Calu3 (cell line): ENCODE measurements at places on chromosomes 12 and 14.

GRCh38 chr12:47509398-47509851 lies 196.4 kb downstream of the RPAP3 start:
- DNase-seq = no peak

- peak; percentile 50 for DNase-seq
These were observed 21.9 kb upstream of the PTGR2 start for GRCh38 chr14:73829526-73830431.

DNA sequence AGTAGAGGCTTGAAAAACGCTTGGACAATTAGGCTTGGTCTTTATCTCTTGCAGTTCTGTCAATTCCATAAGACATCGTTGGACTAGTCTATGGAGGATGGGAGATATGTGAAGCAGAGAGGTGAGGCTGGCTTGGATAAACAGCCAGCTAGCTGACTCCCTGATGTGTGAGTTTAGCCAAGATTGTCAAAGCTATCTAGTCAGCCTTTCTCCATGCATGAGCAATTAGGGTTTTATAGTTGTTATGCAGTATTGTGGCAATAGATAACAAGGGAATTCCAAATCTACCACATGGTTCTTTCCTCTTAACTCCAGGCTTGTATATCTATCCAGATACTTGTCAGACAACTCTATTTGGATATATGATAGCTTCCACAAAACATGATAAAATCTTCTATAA lies 153.6 kb upstream of the NRXN3 start:
- DNase-seq = no peak

GRCh38 chr12:44296624-44297197 lies 460.8 kb downstream of the TMEM117 start:
- no peak for DNase-seq

GRCh38 chr12:68785358-68785757 lies 22.6 kb upstream of the MDM2 start:
- no peak for DNase-seq

DNA sequence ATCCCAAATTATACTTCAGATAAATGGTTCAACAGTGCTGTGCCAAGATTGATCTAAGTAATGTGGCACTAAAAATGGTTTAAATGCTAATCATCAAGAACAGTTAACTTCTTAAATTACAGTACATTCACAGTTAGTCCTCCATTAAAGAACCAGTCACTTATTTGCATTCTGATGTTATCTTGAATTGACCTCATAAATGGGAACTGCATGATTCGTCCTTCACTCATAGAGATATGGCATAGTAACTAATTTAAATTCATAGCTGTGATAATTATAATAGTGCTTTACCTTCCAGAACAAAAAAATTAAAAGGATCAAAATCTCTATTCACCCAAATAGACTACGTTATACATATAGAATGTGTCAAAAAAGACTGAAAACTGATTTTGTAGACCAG lies 61.1 kb downstream of the COCH start:
- DNase-seq = no peak

- DNase-seq = peak; percentile 48
These were observed 1.5 kb downstream of the CALM1 start for GRCh38 chr14:90398315-90398839.

GRCh38 chr14:77707355-77707723 lies 484 bp downstream of the ALKBH1 start:
- peak; percentile 16 for DNase-seq

DNA sequence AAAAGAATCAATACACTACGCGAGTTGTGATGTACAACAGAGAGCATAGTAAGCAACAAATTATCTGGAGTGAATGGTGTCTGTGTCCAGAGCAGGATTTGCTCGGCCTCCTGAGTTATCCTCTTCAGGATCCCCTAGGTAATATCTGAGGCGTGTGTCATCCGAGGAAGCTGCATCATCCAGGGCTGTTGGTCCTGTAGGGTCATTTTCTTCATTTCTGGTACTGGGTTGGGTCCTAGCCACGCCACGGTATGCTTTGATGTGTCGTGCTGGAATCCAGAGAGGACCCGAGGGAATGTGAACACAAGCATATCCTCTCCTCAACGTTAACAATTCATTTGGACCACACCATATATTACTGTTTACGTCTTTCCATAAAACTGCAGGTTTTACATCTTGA lies 19.0 kb upstream of the CLEC4E start:
- DNase-seq = no peak

DNA sequence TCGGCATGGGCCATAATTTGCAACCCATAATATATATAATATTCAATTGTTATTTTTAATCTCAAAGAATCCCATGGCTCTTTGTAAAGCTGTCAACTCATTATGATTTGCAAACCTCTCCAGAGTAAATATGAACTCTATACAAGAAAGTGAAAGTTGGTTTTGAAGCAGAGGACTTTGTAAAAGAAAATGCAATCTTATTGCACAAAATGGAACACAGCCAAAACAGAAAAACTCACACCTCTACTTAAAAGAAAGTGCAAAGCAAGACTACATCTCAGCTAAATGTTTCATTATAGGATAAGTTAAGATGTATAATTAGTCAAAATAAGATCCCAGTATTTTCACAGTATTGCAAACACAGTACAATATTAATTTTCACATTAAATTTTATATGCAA lies 111.2 kb upstream of the FLRT2 start:
- DNase-seq = no peak

GRCh38 chr12:127300075-127300474 lies 966.9 kb upstream of the TMEM132C start:
- no peak for DNase-seq

- no peak for DNase-seq
These were observed 65.2 kb downstream of the ZC3H14 start for GRCh38 chr14:88628033-88628432.

DNA sequence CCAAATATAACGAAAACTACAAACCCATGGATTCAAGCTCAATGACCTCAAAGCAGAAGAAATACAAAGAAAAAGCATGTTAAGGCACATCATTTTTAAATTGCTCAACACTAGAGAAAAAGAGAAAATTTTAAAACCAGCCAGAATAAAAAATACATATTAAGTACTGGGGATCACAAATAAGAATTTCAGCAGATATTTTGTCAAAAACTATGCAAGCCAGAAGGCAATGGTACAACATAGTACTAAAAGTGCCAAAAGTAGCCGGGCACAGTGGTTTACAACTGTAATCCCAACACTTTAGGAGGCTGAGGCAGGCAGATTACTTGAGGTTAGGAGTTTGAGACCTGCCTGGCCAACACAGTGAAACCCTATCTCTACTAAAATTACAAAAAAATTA lies 10.2 kb downstream of the SGPP1 start:
- no peak for DNase-seq

GRCh38 chr12:132481771-132482745 lies 7.9 kb upstream of the FBRSL1 start:
- DNase-seq = no peak

- no peak for DNase-seq
These were observed 9.5 kb downstream of the MYRFL start for GRCh38 chr12:69834576-69834975.

DNA sequence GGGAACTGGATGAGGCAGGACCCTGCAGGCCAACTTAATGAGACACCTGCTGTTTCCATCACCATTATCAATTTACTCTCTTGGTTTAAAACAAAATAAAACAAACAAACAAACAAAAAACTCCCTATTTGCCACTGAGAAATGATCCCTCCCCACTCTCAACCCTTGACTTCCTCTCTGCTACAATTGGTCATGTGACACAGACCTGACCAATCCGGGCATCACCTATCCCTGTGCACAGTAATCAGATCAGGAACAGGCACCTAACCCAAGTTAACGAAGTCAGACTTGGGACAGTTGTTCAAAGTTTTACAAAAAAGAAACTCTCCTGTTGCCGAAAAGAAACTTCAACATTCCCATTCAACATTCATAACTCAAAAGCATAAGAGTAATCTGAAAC lies 58.4 kb downstream of the NELL2 start:
- no peak for DNase-seq

DNA sequence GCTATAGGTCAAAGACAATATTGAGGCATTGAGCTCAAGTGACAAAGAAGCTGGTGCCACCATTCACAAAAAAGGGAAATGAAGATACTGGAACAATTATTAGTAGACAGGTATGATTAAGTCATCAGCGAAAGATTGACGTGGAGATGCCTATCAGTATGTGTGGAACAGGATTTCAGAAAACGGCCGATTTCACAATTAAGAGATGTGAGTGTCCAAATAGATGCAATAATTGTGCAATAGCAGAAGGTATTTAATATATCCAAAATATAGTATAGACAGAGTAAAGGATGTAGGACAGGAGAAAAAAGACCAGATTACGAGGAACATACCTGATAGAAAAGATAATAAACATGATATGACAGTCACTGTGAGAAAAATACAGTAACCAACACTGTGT lies 433.1 kb downstream of the C12orf50 start:
- no peak for DNase-seq

GRCh38 chr12:53696655-53697331 lies 20.9 kb upstream of the ATP5MC2 start:
- DNase-seq = no peak

DNA sequence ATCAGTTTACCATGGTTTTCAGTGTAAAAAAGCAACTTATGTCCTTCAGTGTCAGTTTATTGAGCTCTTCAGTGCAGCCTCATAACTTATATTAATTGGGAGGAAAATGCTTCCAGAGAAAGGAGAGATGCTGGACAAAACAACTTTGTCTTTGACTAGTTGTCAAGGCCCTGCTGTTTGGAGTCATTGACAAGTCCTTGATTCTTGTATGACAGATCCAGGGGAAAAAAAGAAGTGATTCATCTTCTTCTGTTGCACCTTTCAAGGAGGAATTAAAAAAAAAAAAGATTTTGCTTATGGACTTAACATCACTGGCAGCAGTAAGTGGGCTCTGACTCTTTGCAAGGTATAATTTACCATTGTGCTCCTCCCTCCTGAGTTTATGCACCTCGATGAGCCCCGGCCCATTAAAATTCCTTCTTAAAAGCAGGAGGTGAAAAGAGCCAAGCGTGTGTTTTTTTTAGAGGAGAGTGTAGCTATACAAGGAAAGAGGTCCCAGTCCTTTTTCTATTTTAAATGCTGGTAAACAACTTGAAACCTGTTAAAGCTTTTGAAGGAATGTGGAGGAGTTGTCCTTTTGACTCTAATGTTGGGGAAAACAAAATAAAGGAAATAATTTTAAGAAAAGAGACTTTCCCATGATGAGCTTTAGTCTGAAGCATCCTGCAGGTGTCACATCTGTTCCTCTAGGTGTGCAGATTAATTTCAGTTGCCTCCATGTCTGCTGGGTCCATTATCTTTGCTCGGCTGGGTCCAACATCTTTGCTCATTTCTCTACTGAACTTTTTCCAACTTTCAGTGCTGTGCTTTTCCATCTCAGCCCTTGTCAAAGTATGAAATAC lies 431.6 kb downstream of the RAD51B start:
- DNase-seq = no peak

DNA sequence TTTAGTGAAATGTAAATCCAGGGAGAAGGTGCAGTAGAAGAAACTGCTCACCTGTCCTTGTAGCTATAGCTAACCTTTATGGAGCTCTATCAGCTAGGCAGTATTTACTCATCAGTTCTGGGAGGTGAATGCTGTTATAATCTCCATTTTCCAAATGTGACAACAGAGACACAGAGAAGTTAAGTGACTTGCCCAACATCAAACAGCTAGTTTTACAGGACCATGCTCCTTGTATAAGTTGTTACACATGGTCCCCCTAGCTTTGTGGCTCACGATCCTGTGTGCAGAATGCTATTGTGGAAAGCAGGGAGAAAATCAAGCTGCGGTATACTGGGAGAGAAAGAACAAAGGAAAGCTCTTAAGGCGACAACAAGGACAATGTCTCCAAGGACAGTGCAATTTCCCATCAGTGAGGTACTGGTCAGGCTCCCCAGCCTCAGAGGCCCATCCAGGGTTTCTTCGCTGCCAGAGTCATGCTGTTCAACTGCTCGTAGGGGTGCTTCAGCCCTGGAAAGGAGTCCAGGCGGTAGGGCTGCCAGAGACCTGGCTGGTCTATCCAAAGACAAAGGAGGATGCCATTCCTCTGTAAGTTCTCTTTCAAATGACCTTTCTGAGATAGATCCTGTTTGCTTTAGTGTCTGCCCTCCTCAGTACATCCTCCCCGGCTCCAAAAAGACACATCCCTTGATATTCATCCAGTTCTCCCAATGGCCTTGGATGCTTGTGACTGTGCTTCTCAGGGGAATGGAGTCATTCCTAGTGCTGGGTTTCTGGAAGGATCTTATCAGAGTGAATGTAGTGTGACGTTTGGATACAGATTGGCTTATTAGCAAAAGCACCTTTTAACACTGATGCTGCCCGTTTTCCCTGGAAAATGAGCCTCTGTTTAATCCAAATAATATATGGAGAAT lies 95.5 kb downstream of the ARF6 start:
- no peak for DNase-seq

DNA sequence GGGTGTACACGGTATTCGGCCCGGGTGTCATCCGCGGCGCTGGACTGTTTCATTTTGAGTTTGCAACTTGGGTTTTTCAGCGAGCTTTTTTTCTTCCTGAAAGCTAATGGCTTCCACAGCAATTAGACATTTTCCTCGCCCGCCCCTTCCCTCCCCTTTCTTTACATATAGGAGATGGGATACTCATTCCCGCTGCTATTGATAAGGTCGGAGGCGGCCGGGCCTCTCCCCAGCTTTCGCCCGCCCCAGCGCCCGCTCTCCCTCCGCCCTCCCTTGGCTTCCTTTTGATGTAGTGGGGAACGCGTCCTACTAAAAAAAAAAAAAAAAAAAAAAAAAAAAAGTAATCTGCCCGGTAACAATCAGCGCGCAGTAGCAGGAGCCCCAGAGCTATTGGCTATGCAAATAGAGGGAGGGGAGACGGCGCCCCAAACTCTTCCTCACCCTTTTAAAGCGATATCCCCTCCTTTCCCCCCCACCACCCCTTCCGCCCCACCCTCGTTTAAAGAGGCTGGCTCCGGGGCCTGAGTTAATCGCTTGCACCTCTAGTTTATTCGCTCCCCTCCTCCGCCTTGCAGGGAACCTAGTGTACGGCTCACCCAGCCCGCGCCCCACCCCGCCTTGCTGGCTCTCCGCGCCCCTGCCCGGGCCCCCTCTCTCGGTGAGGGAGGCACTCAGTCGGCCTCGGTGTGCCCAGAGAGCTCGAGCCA lies 1.7 kb upstream of the CCND2 start:
- DNase-seq = no peak

DNA sequence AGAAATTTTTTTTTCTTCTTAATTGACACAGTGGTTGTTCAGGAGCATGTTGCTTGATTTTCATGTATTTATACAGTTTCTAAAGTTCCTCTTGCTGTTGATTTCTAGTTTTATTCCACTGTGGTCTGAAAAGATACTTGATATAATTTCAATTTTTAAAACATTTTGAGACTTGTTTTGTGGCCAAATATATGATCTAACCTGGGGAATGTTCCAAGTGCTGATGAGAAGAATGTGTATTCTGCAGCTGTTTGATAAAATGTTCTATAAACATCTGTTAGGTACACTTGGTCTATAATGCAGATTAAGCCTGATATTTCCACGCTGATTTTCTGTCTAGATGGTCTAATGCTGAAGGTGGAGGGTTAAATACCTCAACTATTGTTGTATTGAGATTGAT lies 151.4 kb upstream of the IFNG-AS1 start:
- no peak for DNase-seq

DNA sequence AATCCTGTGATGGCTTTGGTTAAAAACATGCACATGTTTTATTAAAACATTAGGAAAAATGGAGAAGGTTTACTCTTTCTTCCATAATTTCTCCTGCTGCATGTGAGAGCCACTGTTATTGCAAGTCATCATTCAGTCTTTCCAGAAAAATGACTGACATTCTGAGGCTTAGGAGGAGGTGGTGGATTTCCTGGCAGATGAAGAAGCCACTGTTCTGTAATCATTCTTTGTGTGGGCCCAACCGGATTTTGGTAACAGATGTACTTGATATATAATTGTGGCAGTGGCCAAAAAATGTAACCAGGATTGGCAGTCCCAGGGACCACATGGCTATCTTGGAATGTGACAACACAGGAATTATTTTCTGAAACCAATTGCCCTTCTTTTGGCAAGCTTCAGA lies 120.2 kb downstream of the DAAM1 start:
- no peak for DNase-seq
